ENCODE measurements at places on chromosomes 16 and 17.

DNA sequence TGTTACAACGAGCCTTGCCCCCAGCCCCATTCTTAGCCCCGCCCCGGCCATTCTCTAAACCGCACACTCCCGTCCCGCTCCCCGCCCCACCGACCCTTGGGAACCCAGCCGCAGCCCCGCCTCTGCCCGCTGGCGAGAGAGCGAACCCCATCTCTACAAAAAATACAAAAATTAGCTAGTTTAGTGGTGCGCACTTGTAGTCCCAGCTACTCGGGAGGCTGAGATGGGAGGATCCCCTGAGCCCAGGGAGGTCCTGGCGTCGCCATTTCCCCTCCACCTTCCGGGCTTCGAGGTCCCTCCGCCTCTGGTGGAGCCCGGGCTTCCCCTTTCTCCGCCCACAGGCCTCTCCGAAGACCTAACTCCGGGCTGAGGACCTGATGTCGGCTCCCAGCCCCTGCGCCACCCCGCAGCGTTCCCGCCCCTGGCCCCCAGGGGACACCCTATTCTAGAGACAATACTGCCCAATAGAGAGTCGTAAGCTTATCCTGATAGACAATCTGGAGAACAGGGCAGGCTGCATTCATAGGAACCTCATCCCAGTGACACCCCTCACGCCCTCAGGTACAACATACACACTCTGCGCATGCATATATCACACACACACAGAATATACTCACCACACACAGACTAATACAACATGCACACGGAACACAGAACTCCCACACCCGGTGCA is 480 bp upstream of the PROCA1 start:
- DNase-seq, result no peak

DNA sequence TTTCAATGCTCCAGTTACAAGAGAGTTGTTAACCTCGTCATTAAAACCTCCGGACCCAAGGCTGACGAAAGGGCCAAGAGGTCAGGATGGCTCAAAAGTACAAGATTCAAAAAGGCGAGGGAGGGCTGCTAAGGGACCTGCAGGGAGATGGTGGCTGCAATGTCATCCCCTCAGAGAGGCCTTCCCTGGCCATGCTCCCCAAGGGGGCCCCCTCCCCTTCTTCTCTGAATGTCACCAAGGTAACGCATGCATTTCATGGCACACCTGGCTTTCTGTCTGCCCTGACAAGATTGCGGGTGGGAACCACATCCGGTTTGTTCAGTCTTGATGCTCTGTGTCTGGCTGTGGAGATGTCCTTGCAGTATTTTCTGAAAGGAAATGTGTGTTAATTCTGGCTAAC is 89.9 kb downstream of the C16orf78 start:
- no peak for DNase-seq

DNA sequence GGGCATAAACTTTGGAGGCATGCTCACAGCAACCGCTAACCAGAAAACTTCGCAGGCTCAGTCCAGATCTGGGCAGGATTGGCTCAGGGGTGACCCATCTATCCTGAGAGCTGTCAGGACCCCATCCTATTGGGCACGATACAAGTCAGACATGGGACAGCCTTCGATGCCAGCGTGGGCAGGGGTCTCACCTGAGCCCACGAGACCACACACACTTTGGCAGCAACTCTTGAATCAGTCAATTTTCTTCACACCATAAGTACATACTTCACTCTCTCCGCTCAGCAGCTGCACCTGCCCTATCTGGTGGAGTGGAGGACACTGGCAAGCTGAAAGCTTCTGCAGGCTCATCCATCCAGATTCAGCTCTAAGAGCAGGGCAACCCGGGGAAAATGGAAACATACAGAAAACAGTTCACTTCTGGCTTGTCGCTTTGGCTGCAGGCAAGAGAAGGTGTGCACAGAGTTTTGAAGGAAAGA is 48.3 kb downstream of the ZFHX3 start:
- DNase-seq, result no peak

- DNase-seq, result no peak
Observed at GRCh38 chr16:89920723-89921122, 2.1 kb downstream of the MC1R start.

- DNase-seq, result peak; percentile 1
Observed at GRCh38 chr17:59093145-59093701, 13.5 kb downstream of the TRIM37 start.

GRCh38 chr16:56163938-56164337 is 27.4 kb upstream of the GNAO1 start:
- no peak for DNase-seq

DNA sequence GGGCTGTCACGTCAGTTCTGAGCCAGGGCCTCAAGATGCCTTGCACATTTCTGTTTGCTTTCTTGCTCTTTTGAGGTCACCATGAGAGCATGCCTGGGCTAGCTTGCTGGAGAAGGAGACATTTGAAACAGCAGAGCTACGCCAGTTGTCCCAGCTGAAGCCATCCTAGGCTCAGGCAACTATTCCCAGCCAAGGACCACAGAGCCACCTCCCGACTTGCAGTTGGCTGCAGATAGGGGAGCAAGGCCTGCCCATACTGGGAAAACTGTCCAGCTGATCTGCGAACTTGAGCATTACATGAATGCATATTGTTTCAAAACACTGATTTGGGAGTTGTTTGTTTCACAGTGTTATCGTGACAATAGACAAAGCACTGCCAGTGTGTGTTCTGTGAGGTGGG is 340.8 kb downstream of the XYLT1 start:
- DNase-seq, result no peak

DNA sequence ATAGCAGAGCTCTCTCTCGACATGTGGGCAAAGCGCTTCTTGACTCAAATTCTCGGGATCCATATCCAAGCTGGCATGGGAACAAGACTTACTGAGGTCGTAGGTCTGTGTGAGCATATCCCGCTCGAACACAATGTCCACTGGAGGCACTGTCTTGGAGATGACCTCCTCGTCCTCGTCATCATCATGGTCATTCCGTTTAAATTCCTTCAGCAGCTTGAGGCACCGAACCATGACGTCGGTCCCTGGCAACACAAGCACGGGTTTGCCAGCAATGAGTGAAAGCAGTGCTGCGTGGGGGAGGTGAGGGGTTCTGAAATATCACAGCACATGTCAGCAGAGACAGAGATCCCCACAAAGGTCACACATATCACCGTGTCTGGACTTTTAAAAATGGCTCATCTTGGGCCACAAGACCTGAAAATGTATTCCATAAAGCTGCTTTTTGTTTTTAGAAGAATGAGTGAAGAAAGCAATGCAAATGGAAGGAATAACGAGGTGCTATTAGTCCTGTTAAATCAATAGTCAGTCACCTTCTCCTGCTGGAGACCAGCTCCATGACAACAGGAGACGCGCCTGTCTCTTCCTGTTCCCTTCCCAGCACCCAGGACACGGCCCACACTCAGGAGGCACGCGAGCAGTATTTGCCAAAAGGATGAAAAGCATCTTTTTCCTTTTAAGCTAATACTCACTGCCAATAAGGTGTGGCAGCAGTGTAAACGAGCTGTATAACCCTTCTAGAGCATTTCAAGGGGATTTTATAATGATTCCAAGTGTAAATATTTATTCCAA is 37.9 kb downstream of the GTF3C1 start:
- no peak for DNase-seq

DNA sequence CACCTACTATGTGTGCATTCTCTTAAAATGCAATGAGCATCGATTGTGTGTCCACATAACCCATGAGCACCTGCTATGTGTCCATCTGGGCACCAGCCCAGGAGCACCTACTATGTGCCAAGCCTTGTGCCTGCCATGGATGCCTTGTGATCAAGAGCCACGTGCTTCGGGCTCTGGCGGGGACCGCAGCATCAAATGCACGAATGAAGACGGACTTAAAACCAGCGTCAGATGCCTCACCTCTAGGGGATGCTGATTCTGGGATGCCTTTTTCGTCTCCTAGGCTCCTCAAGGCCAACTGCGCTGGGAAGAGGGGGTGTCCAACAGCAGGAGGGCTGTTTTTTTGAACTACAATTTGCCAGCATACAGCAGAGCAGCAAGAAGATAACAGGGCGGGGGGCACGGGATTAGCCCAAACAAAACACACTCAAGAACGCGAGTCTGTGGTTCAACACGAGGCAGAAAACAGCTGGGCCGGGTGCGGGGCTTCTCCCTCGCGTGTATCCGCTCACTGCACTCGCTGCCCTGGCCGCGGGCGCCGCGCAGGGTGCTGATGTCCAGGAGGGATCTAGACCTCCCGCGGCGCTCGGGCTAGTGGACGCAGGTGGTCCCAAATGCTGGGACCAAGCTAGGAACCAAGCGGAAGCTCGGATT is 1.2 kb upstream of the GLIS2 start:
- DNase-seq, result peak; percentile 47

- DNase-seq, result no peak
Observed at GRCh38 chr17:50280068-50280467, 5.8 kb downstream of the TMEM92 start.

DNA sequence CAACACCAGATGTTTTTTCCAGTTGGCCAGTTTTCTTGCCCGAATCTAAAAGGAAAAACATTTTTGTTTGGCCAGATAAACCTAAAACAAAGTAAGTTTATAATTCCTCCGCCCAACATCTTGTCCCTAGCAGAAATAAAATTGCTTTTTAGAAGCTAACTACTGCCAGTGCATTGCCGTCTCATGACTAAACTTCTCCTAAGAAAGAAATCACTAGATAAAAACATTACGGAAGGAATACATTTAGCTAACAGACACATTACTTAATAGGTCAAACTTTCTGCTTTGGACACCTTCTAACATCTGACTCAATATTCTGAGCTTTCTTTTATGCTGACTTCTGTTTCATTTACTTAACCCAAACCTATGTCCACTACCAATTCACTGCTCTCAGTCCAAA is 36.2 kb downstream of the FBXL20 start:
- DNase-seq, result peak; percentile 55

DNA sequence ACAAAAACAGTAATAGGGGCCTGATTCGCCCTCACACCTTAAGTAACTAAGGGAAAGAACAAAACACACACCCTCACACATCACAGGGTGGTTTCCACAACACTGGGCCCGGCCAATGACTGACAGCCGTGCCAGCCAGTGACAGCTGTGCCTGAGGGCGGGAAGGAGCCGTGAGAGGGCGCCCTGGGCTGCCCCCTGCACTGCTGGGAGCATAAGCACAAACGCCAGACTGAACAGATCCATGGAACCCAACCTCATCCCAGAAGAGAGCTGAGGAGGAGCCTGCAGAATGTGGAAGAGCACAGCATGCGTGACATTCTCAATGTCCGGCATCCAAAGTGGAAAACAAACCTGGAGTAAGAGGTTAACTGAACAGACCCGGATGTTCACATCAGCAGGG is 16.0 kb downstream of the CSNK1D start:
- peak; percentile 62 for DNase-seq

DNA sequence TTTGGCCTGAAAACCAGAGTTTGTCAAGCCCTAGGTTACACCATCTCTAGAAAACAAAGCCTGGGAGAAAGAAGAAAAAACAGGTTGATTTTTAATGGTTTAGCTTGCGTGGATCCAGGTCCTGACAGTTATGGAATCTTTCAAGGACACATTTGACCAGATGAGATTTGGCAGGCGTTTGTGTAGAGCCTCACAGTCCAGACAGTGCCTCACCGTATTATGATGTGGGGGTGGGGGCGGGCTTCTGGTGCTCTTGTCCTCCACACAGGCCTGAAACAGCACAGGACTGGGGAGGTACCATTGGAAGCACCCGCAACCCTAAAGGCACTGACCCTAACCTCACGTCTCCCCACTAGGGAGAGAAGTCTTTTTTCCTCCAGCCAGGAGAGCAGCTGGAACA is 19.6 kb downstream of the MVP start:
- no peak for DNase-seq

GRCh38 chr16:19375561-19376158 is 42.0 kb upstream of the TMC5 start:
- peak; percentile 70 for DNase-seq

DNA sequence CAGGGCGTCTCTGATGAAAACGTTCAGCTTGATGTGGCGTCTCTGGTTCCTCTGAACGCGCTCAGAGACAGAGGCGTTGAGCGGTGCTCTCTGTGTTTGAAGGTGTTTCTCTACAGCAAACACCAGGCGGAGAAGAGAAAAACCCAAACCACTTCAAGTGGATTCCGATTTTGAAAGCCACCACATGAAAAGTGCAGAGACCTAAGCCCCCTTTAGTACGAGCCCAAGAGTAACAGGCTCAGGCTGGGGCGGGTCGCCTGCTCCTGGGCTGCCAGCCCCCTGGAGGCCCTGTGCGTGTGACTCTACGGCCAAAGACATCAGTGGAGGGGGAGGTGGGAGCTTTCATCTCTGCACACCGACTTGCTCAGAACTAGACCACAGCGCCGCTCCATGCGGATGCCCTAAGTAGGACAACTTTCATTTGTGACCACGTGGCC is 328.4 kb downstream of the MAF start:
- DNase-seq, result no peak

- DNase-seq, result no peak
Observed at GRCh38 chr17:52136166-52136565, 22.3 kb downstream of the CA10 start.

DNA sequence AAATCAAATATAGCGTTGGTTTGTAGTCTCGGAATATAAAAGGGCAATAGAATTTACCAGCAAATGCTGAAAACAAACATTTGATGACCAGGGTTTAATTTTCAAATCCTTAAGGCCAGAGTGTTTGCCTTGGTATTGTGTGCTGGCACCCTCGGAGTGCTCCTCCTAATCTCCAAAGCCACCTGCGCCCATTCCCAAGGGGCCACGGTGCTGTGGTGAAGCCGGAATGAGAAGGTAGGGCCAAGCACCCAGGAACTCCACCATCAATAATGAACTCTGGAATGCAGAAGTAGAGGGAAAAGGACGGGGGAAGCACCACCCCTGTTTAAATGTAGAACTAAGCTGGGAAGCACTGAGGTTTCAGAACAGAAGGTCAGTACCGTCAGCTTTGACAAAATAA is 51.9 kb downstream of the COG7 start:
- DNase-seq, result no peak

- no peak for DNase-seq
Observed at GRCh38 chr17:2947996-2948550, 115.3 kb downstream of the OR1D5 start.

- no peak for DNase-seq
Observed at GRCh38 chr16:4936991-4937781, at the start of gene PPL. TSS of gene PPL (minus strand) at chr16:4937148. CDS start at chr16:4937045, 103 bp downstream.
